Omental fat pad (tissue), 4 donors: ENCODE measurements at places on chromosomes 6 and 20. TPM values are rescaled to one million over a fixed set of nuclear protein-coding genes. Genes with fewer than 3 reads are reported as not detected.

Gene OR2H2
- total RNA-seq = not detected

Gene IRF4
- total RNA-seq = 5.8 TPM

GRCh38 chr6:134267917-134268361 is 50.0 kb downstream of the SGK1 start:
- no peak for DNase-seq

GRCh38 chr6:80637312-80637711 is 530.8 kb downstream of the BCKDHB start:
- no peak for DNase-seq
